ENCODE measurements at places on chromosomes 6 and 20. TPM values are rescaled to one million over a fixed set of nuclear protein-coding genes. Genes with fewer than 3 reads are reported as not detected.

DNA sequence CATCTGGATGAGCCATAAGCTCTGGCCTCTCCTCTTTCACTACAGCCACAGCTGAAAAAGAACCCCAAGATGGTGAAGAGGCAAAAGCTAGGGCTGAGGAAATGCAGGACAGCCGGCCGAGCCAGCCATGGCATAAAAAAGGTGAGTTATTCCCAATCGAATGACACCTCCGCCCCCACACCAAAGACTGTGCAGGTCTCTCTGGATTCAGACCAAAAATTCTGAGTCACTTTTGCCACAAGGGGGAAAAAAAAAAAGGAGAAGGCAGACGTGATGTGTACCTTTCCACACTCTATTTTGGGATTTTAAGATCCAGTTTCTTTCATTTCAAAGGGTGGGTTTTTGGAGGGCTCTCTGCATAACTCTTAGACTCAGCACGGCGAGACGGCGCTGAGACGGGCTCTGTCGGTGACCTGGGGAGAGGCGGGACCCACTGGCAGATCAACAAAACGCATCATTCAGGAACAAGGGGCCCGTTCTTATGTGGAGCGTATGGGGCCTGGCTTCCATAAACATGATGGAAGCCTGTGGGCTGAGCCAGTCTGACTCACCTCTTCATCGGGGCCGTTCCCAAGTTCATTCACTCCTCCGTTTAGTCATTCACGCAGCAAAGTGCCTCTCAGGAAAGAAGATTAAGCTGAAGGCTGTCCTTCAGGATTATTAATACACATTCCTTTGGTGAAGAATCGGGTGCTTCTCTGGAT lies 54.8 kb downstream of the NFATC2 start:
- DNase-seq, result no peak

GRCh38 chr6:100573166-100573565 lies 108.4 kb upstream of the SIM1 start:
- no peak for DNase-seq

- DNase-seq, result no peak
Measured at GRCh38 chr20:5914859-5915258, 35.5 kb downstream of the TRMT6 start.

DNA sequence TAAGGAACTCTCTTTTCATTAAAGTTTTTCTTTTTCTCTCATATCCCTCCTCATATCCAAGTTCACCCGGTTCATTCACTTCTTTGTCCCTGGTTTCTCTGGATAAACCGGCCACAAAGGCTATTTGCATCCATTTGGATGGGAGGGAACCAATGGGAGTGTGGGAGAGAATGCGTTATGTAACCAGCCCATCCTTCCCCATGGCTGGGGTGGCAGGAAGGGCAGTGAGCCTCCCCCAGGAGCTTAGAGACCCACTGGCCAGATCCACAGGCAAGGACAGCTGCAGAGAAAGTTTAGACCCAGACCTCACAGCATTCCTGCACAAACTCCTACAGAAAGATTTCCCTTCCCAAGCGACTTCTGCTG lies 10.7 kb downstream of the CASS4 start:
- no peak for DNase-seq

TPX2 gene
- total RNA-seq, result 0.97 TPM

GRCh38 chr6:144353871-144354314 lies 68.8 kb downstream of the UTRN start:
- DNase-seq, result no peak

GRCh38 chr20:3040086-3040485 lies 3.3 kb upstream of the GNRH2 start:
- no peak for DNase-seq

GRCh38 chr6:10725044-10725443 lies 2.2 kb downstream of the TMEM14C start:
- no peak for DNase-seq

DNA sequence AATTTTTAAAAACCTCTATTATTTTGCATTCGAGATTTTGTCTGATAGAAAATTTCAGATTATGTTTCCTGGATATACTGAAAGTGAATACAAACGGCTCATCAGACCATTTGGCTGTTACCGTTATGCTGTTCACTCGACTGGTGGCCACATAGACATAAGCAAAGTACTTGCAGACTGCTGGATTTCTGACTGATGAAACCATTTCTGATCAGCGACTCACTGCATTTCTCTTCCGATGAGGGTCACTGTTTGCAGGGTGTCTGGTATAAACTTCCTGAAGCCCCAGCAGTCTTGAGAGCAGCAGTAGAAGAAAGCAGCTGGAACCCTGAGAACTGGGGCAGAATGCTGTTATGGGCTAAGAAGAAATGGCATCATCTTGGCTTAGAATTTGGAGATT lies 17.7 kb downstream of the SNX9 start:
- no peak for DNase-seq

EMILIN3 gene
- total RNA-seq, result 5.6 TPM

OVOL2 gene
- total RNA-seq, result not detected

GRCh38 chr6:57021086-57021720 lies 25.3 kb upstream of the KIAA1586 start:
- DNase-seq, result no peak

DNA sequence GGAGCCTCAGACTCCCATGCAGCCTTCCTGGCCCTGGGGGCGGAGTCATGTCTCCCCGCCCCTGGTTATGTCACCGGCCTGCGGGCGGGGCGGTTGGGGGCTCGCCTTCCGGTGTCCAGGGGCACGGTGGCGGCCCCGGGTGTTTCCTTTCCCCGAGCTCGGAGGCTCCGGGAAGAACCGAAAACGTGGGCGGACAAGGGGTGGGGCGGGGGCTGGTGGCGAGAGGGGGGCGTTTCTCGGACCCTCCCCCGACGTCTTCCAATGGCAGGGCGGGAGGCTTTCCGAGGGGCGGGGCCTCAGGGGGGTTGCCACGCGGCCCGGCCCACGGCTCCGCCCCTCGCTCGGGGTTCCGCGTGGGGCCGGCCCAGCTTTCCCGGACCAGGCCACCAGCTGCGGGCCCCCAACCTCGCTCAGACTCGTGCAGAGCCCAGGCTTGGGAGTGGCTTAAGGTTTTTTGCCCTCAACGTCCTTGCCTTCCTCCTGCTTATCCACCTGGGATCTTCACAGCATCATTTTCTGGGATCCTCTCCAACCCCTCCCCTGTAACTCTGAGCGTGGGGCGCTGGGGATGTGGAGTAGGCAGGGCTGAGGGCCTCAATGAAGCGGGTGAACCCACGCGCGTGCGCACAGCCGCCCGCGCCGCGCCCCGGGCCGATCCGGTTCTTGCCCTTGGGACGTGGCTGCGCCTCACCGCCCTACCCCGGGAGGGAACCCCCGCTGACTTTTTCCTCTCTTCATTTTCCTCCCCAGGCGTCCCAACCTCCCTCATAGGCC lies 2.1 kb upstream of the NRN1 start:
- peak; percentile 83 for DNase-seq

- no peak for DNase-seq
Measured at GRCh38 chr6:46251583-46252339, 81.0 kb upstream of the ENPP5 start.

DNA sequence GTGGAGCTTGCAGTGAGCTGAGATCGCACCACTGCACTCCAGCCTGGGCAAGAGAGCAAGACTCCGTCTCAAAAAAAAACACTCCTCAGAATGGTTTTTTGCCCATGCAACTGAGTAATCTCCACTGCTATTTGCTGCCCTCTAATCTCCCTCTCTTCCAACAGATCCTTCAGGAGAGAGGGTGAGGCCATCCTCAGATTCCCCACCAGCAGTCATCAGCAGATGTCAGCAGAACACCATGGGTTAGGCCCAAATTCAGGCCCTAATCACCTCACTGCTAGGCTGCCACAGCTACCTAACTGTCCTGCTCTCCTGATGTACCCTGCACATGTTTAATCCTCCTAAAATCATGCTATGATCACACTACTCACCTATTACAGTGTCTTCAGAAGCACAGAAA lies 63.2 kb upstream of the BEND6 start:
- no peak for DNase-seq

IL17F gene
- not detected for total RNA-seq

GRCh38 chr6:113112086-113112485 lies 745.1 kb upstream of the MARCKS start:
- no peak for DNase-seq

DNA sequence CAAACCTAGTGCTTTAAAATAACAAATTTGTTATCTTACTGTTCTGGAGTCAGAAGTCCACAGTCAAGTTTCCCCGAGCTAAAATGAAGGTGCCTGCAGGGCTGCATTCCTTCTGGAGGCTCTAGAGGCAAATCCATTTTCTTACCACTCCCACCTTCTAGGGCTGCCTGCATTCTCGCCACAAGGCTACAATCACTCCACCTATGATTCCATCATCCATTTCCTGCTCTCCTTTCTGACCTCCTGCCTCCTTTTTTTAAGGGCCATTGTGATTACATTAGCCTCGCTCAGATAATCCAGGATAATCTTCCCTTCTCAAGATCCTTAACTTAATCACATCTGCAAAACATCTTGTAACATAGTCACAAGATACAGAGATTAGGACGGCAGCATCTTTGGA lies 42.4 kb upstream of the SIRT5 start:
- no peak for DNase-seq

TMEM244 gene
- total RNA-seq, result not detected

DNA sequence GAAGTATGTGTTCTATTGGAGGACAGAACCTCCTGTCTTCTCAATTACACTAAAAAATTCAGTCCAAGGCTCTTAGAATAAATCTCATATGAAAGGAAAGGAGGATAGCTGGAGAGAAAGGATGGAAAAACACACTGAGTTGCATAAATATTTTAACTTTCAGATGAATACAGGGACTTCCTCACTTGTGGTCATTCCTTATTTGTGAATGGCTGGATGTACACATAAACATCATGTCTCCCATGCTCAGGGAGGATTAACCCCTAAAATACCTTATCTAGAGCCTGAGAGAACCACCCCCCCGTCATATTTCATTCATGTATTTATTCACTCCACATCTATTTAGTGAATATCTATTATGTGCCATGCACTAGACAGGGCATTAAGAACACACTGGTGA lies 217.6 kb upstream of the CITED2 start:
- no peak for DNase-seq

DNA sequence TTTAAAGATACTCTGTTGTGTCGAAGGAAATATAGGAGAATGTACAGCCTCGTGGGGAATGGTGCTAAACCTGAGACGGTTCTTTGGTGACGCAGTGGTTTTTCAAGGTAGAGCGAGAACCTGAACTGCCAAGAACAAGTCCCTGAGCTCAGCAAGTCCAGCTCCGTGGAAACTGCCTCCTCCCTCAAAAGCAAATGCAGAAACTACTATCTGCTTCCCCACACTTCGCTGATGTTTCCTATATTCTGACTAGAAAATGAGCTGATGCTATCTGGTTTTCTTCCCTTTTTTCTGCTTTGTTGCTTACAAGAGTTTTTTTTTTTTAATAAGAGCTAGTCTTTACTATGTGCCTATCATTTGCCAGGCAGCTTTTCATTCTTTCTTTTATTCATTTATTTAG lies 85.3 kb upstream of the LY86 start:
- no peak for DNase-seq

DNA sequence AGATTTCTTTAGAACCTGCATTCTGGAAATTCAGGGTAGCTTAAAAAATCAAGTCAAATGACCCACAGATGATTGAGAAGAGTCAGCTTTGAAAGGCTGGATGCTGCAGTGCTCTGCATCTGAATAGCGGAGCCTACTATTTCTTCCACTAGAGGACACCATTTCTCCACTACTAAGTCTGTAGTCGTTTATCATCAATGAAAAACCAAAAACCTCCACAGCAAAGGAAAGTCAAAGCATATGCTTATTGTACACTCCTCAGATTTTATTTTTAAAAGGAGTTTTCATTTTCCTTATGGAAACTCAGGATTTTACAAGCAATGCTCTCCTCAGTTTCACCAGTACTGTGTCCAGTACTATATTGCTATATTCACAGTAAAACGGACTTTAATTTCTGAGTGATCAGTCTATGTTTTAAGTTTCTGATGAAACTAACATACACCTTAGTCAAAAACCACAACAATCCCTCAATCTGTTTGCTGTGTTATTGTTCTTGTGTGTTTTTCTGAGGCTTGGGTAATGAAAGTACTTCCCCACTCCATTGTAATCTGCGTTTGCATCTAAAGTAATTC lies 50.5 kb upstream of the ENPP5 start:
- DNase-seq, result no peak

DNA sequence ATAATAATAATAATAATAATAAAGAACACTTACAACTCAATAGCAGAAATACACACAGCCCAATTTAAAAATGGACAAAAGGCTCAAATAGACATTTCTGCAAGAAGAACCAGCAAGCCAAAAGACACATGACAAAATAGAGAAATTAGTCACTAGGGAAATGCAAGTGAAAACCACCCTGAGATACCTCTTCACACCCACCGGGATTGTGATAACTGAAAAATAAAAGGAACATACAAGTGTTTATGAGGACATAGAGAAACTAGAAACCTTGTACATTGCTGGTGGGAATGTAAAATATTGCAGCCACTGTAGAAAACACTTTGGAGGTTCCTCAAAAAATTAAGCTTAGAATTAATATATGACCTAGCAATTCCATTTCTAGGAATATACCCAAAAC lies 59.2 kb downstream of the ZDHHC14 start:
- DNase-seq, result no peak

DNA sequence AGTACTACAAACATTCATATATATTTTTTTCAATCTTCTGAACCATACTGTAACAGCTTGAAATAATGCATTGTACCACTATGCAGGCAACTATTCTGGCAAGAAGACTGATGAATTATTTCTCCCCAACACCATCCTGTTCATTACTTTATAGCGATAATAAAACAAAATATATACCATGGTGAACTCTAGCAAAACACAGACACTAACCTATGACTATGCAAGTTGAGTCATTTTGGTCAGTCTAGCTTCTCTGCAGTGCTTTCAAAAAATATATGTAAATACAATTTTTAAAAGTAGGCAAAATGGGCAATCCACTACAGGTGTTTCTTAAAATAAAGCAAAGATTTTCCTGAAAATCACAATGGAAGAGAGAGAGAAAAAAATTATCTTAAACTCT lies 20.3 kb downstream of the PHIP start:
- DNase-seq, result no peak

DNA sequence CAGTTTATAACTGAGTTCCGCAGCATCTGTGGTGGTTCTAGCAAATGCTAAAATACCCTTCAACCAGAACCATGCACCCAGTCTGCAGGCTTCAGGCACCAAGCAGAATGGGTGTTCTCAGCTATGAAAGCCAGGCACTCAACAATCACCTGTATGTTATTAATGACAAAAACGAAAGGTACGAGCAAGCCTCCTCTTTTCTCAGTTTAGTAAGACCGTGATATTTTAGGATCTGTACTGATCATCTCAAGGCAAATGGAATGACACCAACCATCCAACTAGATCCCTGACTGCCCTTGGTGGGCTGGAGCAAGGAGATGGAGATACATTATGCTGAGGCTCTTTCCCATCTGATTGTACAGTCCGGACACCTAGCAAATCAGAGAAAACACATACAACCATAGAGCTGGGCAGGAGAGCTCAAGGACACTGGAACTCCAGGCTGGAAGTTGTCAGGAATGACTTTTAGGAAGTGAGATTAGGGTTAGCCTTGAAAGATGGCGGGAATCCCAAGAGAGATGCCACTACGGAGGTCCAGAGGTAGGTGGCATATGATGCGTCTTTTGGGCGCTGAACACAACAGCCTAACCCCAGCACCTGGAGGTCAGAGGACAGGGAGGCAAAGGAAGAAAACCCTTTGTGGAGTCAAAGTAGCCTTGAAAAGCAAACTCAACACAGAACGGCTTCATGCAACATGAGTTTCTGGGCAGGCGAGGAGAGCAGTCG lies 33.4 kb downstream of the SLC23A2 start:
- DNase-seq, result no peak

APCDD1L gene
- 0.54 TPM for total RNA-seq

All from Right ventricle myocardium superior (tissue), 1 donor.